ENCODE measurements at places on chromosomes 4 and X. TPM values are rescaled to one million over a fixed set of nuclear protein-coding genes. Genes with fewer than 3 reads are reported as not detected.

The GAGE10 gene
- total RNA-seq, result not detected

The APEX2 gene
- total RNA-seq, result 14.2 TPM

The SERTM2 gene
- 28.2 TPM for total RNA-seq

The SEPSECS gene
- 4.2 TPM for total RNA-seq

The FAM184B gene
- not detected for total RNA-seq

The VEGFD gene
- 5.4 TPM for total RNA-seq

The GYPB gene
- total RNA-seq, result not detected

GRCh38 chr4:23736466-23736865 lies 153.4 kb downstream of the PPARGC1A start:
- no peaks in the 10 kb centered on the region for H3K27me3 ChIP-seq
- DNase-seq, result no peak
- no peaks in the 10 kb centered on the region for H3K36me3 ChIP-seq
- H3K4me1 ChIP-seq, result no peaks in the 10 kb centered on the region
- no peak overlapping the region for H3K4me3 ChIP-seq
- no peak overlapping the region for H3K27ac ChIP-seq

- no peaks in the 10 kb centered on the region for H3K27me3 ChIP-seq
- no peak for DNase-seq
- peaks cover 4% of the 10 kb centered on the region for H3K4me1 ChIP-seq
- no peak overlapping the region for H3K4me3 ChIP-seq
- H3K36me3 ChIP-seq, result no peaks in the 10 kb centered on the region
These were observed 52.7 kb upstream of the TMPRSS11F start for GRCh38 chr4:68182382-68182820.

- no peaks in the 10 kb centered on the region for H3K36me3 ChIP-seq
- H3K27me3 ChIP-seq, result no peaks in the 10 kb centered on the region
These were observed 152.0 kb upstream of the SLC4A4 start for GRCh38 chr4:71186566-71187403.

DNA sequence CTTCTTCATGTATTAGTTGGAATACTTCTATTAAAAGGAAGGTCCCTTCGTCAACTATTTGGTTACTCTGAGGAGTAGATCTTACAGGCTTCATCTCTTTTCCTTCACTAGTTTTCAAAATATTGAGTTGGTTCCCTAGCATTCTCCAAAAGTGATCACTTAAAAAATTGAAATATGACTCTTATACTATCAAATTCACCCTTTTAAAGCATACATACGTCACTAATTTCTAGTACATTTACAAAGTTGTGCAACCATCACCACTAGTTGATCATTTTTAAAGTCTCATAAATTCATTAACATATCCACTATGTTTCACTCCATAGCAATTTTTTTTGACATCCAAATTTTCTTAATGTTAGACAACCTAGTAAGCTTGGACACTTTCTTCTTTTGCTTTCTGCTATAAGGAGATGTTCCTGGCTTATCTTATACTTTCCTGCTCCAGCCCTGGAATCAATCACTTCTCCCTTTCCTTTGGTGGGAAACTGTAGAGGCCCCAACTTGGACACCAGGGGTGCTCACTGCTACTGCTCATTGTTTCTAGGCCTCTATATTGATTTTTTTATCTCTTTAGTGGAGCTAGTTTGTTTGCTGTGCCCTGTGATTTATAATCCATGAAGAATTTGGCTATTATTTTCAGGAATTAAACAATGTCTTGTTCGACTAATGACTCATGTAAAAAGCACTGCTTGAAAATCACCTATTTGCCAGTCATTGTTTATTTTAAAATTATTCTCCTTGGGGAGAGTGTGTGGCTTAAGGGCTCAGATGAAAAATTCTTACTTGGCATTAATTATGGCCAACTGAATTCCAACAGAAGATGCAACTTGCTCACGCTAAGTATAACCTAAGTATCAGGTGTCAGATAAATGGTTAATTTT lies 4.0 kb upstream of the ZFX start:
- no peaks in the 10 kb centered on the region for H3K36me3 ChIP-seq
- no peaks in the 10 kb centered on the region for H3K27me3 ChIP-seq
- no peak for DNase-seq
- H3K4me3 ChIP-seq, result no peak overlapping the region
- H3K4me1 ChIP-seq, result peaks cover 35% of the 10 kb centered on the region

DNA sequence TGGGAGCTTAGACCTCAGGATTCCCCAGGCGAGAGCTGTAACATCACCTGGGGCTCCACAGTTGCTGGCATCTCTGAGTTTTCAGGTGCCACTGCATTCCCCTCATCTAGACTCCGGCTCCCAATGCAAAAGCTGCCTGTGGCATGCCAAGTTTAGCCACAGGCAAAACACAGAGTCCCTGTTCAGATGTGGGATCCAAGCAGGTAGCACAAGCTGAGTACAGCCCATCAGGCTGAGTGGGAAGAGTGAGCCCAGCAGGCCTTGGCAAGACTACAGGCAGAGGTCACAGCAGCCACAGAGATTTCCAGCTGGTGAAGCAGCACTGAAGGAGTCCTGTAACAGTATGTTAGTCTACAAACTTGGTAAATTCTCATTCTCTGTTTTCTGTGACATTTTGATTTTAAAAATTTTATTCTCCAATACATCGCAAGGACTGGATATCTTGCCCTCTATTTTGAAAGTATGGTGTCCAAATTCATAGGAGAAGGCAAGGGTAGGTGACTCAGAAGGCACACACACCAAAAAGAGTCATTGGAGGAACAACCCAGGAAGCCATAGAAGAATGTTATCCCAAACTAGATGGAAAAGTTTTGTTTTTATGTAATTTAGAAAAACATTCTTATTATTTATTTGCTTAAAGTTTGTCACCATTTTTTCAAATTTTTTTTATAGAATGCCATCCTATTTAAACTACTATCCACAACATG lies 13.6 kb upstream of the CXCL2 start:
- peaks cover 23% of the 10 kb centered on the region for H3K4me1 ChIP-seq
- H3K36me3 ChIP-seq, result no peaks in the 10 kb centered on the region
- no peak overlapping the region for H3K4me3 ChIP-seq
- no peak for DNase-seq

GRCh38 chr4:139530833-139531427 lies 25.1 kb downstream of the SETD7 start:
- no peak for DNase-seq
- no peaks in the 10 kb centered on the region for H3K36me3 ChIP-seq
- H3K4me1 ChIP-seq, result peaks cover 15% of the 10 kb centered on the region
- H3K4me3 ChIP-seq, result no peak overlapping the region
- H3K27me3 ChIP-seq, result no peaks in the 10 kb centered on the region

DNA sequence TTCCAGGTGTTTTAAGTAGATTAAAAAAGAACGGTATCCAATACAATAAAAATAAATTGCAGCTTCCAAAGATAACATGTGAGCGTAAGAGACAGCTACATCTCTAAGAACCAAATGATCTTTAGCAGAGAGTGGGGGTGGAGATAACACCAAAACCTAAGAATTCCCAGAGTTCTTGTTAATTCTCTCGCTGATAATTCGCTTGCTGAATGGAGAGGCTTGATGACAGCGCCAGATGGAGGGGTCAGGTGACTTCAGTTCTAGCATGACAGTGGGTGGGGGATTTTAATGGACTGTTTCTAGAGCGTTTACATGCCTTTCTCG lies 2.3 kb downstream of the CLCN4 start:
- no peaks in the 10 kb centered on the region for H3K4me1 ChIP-seq
- no peaks in the 10 kb centered on the region for H3K36me3 ChIP-seq
- DNase-seq, result no peak

GRCh38 chr4:106291678-106292077 lies 24.3 kb downstream of the TBCK start:
- no peaks in the 10 kb centered on the region for H3K4me1 ChIP-seq
- H3K27me3 ChIP-seq, result no peaks in the 10 kb centered on the region
- H3K27ac ChIP-seq, result no peak overlapping the region

DNA sequence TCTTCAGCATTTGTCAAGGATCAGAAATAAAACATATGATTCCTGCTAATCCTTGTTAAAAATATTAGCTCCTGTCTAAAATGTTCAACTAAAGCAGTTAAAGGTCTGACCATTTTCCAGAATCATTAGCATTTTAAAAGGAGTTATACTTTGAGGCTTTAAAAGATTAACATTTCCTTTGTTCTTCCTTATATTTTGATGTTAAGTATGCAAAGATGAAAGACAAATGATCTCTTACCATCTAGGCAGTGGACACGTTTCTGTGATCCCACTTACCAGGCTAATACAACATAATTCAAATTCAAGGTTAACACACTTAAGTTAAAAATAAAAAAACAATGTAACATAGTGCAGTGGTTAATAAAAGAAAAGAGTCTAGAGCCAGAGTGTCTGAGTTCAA lies 61.8 kb upstream of the COX18 start:
- H3K4me3 ChIP-seq, result no peak overlapping the region
- H3K4me1 ChIP-seq, result no peaks in the 10 kb centered on the region
- H3K27ac ChIP-seq, result no peak overlapping the region
- peaks cover 26% of the 10 kb centered on the region for H3K36me3 ChIP-seq
- no peaks in the 10 kb centered on the region for H3K27me3 ChIP-seq

- no peak for DNase-seq
- H3K27me3 ChIP-seq, result no peaks in the 10 kb centered on the region
- H3K4me1 ChIP-seq, result peaks cover 12% of the 10 kb centered on the region
- no peak overlapping the region for H3K4me3 ChIP-seq
- no peaks in the 10 kb centered on the region for H3K36me3 ChIP-seq
These were observed 103.9 kb downstream of the STIM2 start for GRCh38 chr4:26964512-26964911.

DNA sequence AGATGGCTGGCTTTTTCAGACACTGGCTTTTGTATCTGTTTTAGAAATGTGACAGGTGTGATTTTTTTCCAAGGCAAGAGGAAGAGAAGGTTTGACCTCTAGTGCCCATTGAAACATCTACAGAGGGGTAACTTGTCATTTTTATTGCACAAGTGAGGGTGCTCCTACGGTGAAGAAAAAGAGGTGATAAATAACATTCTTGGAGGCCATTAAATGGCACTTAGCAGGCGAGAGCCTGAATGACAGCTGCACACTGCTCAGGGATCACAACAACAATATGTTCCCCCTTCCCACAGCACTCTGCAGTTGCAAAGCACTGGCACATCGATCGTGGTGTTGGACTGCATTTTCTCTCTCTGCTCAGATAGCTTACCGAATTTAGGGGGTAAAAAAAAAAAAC lies 22.9 kb downstream of the FAM184B start:
- no peak overlapping the region for H3K4me3 ChIP-seq
- DNase-seq, result no peak
- no peaks in the 10 kb centered on the region for H3K27me3 ChIP-seq
- no peaks in the 10 kb centered on the region for H3K4me1 ChIP-seq
- no peaks in the 10 kb centered on the region for H3K36me3 ChIP-seq

GRCh38 chr4:42282081-42282901 lies 115.0 kb upstream of the SHISA3 start:
- no peak overlapping the region for H3K27ac ChIP-seq
- no peaks in the 10 kb centered on the region for H3K27me3 ChIP-seq
- H3K4me3 ChIP-seq, result no peak overlapping the region
- no peak for DNase-seq
- H3K36me3 ChIP-seq, result no peaks in the 10 kb centered on the region

- H3K4me3 ChIP-seq, result no peak overlapping the region
- no peaks in the 10 kb centered on the region for H3K4me1 ChIP-seq
- no peak for DNase-seq
- no peak overlapping the region for H3K27ac ChIP-seq
These were observed 45.1 kb downstream of the ARHGEF6 start for GRCh38 chrX:136735601-136736000.

DNA sequence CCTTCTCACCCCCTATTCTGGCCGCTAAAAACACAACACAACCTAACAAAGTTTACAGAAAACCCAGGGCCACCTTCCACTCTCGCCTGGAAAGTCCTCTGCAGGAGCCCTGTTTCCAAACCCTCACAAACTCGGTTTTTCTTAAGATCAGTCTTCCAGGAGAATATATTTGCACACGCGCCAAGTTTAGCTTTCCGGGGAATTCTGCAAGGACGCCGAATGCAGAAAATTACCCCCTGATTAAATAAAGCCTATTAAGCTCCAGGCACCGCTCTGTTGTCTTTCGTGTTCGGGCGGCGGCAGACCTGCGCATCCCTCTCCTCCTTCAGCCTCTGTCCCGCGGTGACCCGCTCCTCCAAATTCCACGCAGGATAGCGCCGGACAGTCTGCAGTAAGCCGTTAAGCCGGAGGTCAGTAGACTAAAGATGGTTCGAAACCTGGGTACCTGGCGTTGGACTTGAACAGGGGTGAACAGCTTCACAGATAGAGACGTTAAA lies 5.0 kb downstream of the MSX1 start:
- H3K4me1 ChIP-seq, result peaks cover 28% of the 10 kb centered on the region
- no peak for DNase-seq
- no peak overlapping the region for H3K4me3 ChIP-seq
- peaks cover 8% of the 10 kb centered on the region for H3K36me3 ChIP-seq
- H3K27me3 ChIP-seq, result peaks cover 10% of the 10 kb centered on the region

DNA sequence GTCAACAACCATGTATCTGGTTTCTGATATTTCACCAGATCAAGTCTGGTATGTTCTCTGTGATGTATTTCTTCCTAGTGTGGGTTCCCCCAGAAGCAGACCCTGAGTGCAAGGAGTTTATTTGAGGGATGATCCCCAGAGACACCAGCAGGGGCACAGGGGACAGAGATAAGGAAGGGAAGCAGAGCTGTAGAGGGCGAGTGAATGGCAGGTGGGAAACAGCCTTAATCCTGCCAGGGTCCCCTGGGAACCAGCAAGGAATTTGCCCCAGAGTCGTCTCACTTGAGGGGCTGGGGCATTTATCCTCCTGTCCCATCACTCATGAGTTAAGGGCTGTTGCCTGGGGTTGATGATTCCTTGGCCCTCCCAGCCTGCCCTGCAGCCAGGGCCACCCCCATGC lies 206.4 kb upstream of the BCOR start:
- no peak for DNase-seq
- no peak overlapping the region for H3K27ac ChIP-seq
- H3K4me3 ChIP-seq, result no peak overlapping the region
- no peaks in the 10 kb centered on the region for H3K4me1 ChIP-seq

DNA sequence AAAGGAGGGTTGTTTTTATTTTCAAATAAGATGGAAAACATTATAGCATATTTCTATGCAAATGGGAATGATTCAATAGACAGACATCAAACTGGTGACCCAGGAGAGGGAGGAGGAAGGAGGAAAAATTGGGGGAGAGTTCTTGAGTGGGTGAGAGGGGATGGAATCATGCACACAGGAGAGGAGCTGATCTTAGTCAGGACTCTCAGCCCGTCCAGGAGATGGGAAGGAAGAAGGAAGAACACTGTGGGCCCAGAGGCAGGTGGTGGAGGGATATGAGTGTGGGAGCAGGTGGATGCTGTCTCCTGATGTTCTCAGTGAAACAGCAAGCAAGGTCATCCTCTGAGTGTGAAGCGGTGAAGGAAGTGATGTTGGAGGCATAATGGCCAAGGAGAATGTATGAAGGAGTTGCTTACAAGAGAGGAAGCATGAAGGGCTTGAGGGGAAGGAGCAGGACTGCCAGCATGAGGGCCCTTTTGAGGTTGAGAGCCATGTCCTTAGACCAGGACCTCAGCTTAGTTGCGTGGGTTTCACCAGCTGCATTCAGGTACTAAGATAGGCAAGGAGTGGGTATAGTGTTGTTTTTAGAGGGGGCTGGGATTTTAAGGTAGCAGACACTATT lies 161.7 kb upstream of the NAP1L5 start:
- no peak overlapping the region for H3K4me3 ChIP-seq
- H3K4me1 ChIP-seq, result peaks cover 13% of the 10 kb centered on the region
- no peaks in the 10 kb centered on the region for H3K27me3 ChIP-seq
- H3K27ac ChIP-seq, result no peak overlapping the region
- no peak for DNase-seq
- no peaks in the 10 kb centered on the region for H3K36me3 ChIP-seq

- no peak overlapping the region for H3K4me3 ChIP-seq
- no peaks in the 10 kb centered on the region for H3K4me1 ChIP-seq
- DNase-seq, result no peak
- H3K36me3 ChIP-seq, result no peaks in the 10 kb centered on the region
- no peak overlapping the region for H3K27ac ChIP-seq
These were observed 106.3 kb downstream of the REPS2 start for GRCh38 chrX:17052793-17053192.

All from vagina (tissue), 2 donors.